Testis (tissue), 5 donors: ENCODE measurements at places on chromosomes 7 and 10. TPM values are rescaled to one million over a fixed set of nuclear protein-coding genes. Genes with fewer than 3 reads are reported as not detected.

DNA sequence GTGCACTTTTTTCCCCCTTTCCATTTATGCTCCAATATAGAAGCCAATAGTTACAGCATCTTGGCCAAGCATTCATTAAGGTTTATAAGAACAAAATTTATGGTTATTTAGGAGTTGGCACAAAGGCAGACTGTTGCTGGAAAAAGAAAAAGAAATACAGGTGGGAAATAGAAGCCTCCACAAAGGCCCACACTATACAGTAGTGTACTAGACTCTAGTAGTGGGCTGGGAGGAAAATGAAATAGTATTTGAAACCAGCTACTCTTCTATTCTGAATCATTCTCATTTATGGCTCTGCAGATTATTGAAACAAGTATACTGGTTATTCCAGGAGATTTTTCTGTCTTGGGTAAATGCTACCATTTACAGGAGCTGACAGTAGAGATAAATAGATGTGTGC is 80.9 kb upstream of the CDK6 start:
- no peak overlapping the region for H3K27ac ChIP-seq
- H3K4me1 ChIP-seq: peaks cover 3% of the 10 kb centered on the region
- no peak overlapping the region for H3K4me3 ChIP-seq
- H3K36me3 ChIP-seq: no peaks in the 10 kb centered on the region

GRCh38 chr7:112572669-112573301 is 92.0 kb downstream of the LSMEM1 start:
- H3K36me3 ChIP-seq: no peaks in the 10 kb centered on the region
- no peak overlapping the region for H3K4me3 ChIP-seq
- no peak for DNase-seq
- H3K4me1 ChIP-seq: no peaks in the 10 kb centered on the region

GRCh38 chr10:75050149-75050919 is 61.1 kb upstream of the SAMD8 start:
- no peaks in the 10 kb centered on the region for H3K4me1 ChIP-seq
- no peak overlapping the region for H3K4me3 ChIP-seq
- no peaks in the 10 kb centered on the region for H3K36me3 ChIP-seq
- no peak for DNase-seq
- no peaks in the 10 kb centered on the region for H3K27me3 ChIP-seq

EVX1 gene
- total RNA-seq: 0.25 TPM

SYCE1 gene
- total RNA-seq: 78.2 TPM

DNA sequence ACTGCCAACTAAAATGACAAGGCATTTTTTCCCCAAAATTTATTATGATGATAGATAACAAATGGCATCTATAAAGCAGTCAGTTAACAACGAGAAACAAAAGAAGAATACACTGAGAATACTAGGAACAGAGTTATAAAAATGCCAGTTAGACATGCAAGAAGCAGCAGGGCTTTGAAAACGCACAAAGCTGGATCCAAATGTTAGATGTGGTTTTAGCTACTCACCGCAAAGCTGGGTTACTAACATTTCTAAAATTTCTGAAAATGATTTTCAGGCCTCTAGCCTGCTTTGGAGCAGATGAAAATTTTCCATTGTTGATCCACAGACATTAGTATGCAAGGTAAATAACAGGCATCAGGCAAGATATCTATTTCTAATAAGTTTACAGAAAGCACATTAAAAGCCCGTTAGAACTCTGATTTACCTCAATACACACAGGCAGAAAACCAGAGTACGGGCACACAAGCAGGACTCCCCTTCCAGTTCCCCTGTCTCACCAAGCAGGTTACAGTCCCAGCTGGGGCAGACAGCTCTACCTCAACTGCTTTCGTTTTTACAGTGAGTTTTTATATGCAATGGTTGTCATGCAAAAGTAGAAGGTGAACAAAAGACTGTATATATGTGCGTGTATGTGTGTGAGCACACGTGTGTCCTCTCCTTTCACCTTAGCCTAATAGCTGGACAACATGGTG is 37.9 kb downstream of the GLI3 start:
- DNase-seq: no peak
- H3K4me3 ChIP-seq: no peak overlapping the region
- H3K27ac ChIP-seq: no peak overlapping the region
- no peaks in the 10 kb centered on the region for H3K27me3 ChIP-seq
- no peaks in the 10 kb centered on the region for H3K36me3 ChIP-seq
- H3K4me1 ChIP-seq: no peaks in the 10 kb centered on the region

DNA sequence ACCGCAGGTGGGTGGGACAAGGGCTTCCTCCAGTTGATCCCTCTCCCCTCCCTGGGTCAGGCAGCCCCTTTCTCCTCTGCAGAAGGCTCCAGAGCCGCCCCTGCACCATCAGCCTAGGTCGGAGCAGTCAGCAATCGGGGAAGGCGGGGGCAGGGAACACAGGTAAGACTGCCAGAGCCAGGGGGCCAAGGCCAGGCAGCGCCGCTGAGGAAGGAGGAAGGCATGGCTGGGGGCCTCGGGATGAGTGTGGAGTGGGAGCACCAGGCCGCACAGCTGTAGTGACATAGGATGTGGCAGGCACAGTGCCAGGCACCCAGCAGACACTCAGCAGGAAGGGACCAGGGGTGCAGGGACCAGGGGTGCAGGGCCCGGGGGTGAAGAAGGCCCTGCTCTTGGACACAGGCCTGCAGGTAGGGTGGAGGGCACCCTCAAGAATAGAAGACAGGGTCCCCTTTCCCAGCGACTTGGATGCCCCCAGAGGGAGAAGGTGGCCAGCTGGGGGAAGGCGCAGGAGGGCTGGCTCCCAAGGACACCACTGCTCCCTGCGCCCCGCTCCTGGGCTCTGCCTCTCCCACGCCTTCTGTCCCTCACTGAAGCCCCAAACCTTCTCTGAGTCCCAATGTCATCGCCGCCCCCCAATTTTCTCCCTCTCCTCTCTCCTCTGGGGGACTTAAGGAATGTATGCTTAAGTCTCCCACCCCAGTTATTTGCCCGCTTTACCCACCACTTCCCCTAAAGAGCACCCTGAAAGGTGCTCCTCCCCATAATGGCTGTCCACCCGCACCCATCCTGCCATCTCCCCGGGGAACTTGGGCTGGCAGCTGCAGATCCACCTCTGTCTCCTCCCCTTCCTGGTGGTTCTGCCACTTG is 38.5 kb downstream of the CAMK2B start:
- H3K4me1 ChIP-seq: peaks cover 6% of the 10 kb centered on the region
- no peaks in the 10 kb centered on the region for H3K27me3 ChIP-seq
- H3K4me3 ChIP-seq: no peak overlapping the region
- H3K27ac ChIP-seq: no peak overlapping the region
- DNase-seq: no peak

DNA sequence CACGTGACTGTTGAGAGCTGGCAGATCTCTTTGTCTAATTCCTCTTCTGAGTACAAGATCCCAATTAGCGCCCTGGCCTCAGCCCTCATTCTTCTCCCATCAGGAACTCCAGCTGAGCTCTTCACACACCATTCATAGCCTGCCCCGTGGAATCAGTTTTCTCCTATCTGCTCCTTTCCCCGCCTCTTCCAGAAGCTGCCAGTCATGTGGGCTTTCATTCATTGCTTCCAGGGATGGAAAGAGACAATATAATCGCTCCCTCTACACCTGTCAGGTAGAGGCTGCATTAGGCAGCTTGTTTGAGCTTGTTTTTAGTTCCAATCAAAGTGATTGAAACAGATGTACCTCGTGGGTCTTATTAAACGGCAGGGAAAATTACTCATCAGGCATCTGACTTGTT is 515.8 kb downstream of the TYW1 start:
- H3K27ac ChIP-seq: no peak overlapping the region
- no peaks in the 10 kb centered on the region for H3K36me3 ChIP-seq
- H3K4me3 ChIP-seq: no peak overlapping the region
- no peak for DNase-seq
- no peaks in the 10 kb centered on the region for H3K27me3 ChIP-seq
- no peaks in the 10 kb centered on the region for H3K4me1 ChIP-seq
